AG09319 (cell line): ENCODE measurements at places on chromosomes 13 and 19.

GRCh38 chr13:113607056-113607888, 22.7 kb downstream of the TFDP1 start:
- no peak for DNase-seq

DNA sequence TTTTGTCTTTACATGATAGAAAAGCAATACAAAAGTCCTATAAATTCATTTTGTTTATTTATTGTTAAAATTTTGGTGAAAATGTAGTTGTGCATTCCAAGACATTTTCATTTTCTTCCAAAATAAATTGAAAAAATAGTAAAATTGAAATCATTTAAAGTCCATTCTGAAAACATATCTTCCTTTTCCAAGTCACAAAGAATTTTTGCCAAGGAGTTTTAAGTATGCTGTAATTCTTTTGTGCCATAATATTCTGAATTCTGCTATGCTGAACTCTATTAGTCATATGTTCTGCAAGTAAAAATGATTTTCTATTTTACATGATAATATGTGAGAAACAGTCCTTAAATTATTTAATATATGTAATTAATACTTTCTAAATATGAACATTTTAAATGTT, 879.6 kb upstream of the SLC10A2 start:
- DNase-seq = no peak

DNA sequence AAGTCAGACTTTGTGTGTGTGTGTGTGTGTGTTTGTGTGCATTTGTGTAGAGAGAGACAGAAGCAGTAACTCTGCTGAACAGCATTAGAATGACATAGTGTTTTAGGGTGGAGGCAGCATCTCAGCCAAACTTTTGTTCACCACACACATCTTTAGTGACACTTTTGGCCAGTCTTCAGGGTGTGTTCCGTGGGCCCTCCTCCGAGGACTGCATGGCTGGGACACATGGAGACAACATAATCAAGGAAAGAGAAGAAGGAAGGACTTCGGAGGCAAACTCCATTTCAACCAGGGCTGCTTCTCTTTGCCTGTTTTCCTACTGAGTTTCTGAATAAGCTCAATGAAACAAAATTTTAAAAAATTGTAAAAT, 205.1 kb downstream of the LHFPL6 start:
- DNase-seq = no peak

- no peak for DNase-seq
Measured at GRCh38 chr13:73661066-73661465, 473.1 kb downstream of the KLF12 start.

GRCh38 chr19:49210108-49210900, 52.7 kb downstream of the TRPM4 start:
- no peak for DNase-seq

GRCh38 chr13:41276824-41277223, 13.4 kb upstream of the MTRF1 start:
- DNase-seq = no peak

DNA sequence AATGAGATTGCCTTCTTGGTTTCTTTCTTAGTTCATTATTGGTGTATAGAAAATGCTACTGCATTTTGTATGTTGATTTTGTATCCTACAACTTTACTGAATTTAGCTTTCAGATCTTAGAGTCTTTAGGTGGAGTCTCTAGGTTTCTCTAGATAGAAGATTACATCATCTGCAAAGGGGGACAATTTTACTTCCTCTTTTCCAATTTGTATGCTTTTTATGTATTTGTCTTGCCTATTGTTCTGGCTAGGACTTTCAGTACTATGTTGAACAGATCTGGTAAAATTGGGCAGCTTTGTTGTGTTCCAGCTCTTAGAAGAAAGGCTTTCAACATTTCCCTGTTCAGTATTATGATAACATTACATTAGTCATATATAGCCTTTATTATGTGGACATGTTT, 101.0 kb upstream of the SPRY2 start:
- DNase-seq = no peak

GRCh38 chr13:35697186-35697730, 220.8 kb upstream of the MAB21L1 start:
- DNase-seq = no peak

DNA sequence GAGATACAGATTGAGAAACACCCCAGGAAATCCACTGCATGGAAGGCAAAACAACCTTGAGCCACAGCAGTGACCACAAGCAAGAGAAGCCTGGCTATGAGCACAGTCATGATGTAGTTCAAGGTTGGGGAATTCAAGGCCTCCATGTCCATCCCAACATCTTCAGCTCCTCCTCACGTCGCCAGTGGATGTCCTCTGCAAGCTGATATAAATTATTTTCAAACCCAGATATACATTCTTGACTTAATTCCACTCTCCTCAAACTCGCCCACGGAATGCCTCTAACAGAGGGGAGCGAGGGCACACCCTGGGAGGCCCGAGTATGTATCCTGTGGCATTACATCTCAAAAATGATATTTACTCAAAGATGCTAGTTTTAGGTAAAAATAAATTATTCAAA, 105.5 kb downstream of the SHISA2 start:
- DNase-seq = no peak

DNA sequence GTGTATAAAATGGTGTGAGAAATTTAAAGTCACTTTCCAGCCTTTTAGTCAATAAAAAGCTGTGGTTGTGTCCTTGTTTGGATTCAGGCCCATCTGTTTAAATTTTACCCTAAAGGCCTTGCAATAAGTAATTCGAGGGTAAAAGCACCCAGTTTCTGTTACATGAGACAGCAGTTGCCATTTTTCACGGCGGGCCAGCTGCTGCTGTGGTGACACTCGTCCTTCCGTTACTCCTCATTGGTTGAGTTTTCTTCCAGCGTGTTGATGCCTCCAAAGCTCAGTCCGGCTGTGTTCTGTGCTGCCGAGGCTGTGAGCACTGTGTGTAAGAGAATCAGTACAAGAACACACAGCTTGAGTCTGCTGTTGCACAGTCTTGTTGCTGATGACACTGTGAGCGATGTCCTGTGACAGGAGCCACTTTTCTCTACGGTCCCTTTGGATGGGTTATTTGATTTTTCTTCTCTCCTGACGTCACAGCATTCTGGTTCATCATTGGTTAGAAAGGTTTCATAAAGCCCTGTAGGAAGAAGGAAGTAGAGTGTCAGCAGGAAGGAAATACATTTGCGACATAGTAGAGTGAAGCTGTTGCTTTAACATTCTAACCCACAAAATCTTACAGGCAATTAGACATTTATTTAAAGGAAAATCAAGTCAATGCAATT, 602.5 kb upstream of the ARGLU1 start:
- no peak for DNase-seq

GRCh38 chr19:40191836-40192646, 815 bp downstream of the MAP3K10 start:
- no peak for DNase-seq

DNA sequence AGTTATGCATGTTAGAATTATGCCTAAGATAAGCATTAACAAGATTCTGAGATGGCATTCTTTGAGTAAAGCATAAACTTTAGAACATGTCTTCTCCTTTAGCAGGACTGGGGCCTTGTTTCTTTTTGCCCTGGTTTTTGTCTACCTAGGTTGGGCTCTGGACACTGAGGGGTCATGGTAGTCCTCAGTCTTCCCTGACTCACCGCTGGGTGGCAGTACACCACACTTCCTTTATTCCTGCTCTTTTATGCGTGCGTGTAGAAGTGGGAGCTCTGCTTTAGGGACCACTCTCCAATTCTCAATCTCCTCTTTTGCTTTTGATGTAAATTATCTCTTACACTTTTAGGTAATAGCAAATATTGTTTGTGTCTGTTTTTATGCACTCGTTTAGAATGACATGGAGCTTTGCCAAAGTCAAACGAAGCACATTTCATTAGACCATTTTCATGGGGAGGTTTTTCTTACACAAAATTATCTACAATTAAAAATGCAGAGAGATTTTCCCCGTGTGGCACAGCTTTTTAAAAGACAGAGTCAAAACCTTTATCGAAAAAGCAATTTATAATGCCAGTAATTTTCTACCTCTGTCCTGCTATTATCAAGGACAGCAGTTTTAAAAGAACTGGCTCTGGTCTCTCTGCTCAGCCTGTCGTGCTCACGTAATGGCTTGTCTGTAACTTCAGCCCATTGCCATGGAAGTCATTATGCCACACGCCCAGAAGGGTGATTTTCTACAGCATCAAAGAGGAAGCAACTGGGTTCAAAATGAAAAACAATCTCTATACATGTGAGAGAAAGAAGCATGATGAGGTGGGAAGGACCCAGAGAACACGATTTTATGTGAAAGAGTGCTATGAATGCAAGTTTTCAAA, 413.9 kb downstream of the COG6 start:
- DNase-seq = peak; percentile 10

DNA sequence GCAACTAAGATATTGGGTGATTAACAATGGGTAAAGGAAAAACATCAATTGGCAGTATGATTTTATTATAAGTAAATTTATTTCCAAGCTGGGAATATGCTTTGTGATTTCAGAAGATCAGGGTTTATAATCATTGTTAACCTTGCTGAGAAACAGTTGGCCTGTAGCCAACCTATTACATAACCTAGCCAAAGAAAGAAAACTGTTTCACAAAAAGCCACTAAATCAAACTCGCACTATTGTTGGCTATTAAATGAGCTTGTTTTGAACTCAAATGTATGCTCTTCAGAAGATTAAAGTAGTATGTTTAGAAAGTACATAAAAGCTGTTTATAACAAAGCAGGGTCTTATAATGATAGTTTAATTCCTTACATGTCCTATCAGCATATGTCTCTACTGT, 151.7 kb downstream of the LHFPL6 start:
- DNase-seq = no peak

GRCh38 chr19:14505488-14506239, 9.7 kb upstream of the GIPC1 start:
- no peak for DNase-seq

GRCh38 chr19:41430922-41431321, 3.7 kb upstream of the B3GNT8 start:
- DNase-seq = no peak
